ENCODE measurements at places on chromosomes 12 and 14.

DNA sequence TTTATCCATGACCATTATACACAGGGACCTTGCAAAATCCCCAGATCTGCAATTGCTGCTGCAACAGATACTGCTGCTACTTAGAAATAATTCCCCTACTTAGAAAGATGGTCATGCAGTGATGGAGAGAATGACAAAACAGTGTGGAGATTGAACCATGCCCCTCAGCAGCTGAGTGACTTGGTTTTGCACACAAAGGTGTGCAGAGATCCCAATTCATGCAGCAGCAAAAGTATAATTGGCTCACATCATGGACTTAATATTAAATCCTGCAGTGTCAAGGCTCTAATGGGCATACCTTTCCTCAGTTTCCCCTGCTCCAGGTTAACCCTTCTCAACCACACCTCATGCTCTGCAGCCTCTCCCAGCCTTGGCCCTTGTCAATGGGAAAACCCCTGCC is 3.0 kb upstream of the KRT78 start:
- no peak for DNase-seq

- no peak for DNase-seq
These were observed 349.0 kb downstream of the GLT1D1 start for GRCh38 chr12:129202109-129202814.

GRCh38 chr12:104427547-104427938 is 29.2 kb upstream of the CHST11 start:
- no peak for DNase-seq

DNA sequence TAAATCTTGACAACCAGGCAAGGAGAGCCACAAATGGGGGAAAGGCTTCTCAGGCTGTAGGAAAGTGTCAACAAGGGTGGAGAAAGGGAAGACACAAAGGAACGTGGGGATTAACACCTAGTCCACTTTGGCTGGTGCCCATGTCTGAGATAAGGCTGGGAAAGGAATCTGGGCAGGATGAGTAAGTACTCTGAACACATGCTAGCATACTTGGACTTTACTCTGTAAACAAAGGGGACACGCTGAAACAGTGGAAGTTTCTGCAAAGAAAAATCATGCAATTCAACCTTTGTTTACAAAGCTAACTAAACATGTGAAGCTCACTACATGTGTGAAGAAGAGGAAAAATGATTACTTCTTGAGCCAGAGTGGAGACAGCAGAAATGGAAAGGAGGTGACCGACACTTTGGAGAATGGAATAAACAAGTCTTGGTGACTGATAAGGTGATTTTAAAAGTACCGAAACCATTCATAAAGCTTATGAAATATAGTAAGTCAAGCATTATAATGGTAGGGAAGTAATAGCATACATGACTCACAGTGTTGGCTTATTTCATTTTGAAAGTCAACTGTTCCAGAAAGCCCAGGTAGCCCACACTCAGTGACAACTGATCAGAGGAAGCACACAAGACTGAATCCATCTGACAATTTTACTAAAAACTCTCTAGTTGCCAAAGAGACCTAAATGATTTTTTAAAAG is 13.2 kb downstream of the CPNE8 start:
- DNase-seq = no peak

DNA sequence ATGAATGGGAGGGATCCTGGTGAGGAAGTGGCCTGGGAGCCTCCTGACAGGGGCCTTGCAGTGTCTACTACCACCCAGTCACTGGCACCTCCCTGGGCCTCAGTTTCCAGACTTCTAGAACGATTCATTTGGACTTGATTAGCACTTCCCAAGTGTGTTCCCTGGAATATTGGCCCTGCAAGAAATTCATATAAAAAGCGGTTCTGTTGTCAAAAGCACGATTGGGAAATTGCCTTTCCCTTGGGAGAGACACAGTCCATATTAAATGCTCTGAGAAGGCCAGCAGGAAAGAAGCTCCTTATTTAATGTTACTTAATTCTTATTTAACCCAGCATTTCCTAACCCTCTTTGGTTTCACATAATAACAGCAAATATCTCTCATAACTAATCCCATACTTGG is 61.9 kb downstream of the DRAM1 start:
- no peak for DNase-seq

DNA sequence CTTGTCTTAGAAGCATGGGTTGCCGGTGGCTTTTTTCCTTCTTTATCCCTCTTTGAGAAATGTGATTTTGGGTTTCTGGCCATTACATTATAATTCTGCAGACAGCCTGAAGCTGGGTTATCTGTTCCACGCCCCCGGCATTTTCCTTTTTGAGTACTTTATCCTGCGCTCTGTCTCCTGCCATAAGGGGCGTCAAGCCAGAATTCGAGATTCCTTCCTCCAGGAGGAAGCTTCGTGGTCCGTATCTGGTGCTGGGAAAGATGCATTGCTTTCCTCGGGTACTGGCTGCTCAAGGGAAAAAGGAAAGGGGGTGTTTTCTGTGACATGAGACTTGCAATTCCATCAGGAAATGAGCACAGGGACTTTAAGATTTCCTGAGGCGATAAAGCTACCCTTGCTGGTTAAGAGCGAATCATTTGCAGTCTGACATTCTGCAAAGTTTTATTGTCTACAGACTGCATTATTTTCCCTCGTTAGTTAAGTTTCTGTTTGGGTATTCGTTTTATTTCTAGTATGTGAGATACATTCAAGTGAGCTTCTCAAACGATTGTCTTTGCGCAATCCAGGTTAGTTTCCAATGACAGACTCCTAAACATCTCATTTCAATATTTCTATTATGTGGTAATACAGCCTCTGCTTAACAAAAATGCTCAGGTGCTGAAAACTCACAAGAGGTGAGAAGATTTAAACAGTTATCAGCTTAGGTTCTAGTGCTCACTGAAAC is 694 bp downstream of the AKAP5 start:
- DNase-seq = no peak

- no peak for DNase-seq
These were observed 158.4 kb downstream of the KLHL28 start for GRCh38 chr14:44803239-44803905.

DNA sequence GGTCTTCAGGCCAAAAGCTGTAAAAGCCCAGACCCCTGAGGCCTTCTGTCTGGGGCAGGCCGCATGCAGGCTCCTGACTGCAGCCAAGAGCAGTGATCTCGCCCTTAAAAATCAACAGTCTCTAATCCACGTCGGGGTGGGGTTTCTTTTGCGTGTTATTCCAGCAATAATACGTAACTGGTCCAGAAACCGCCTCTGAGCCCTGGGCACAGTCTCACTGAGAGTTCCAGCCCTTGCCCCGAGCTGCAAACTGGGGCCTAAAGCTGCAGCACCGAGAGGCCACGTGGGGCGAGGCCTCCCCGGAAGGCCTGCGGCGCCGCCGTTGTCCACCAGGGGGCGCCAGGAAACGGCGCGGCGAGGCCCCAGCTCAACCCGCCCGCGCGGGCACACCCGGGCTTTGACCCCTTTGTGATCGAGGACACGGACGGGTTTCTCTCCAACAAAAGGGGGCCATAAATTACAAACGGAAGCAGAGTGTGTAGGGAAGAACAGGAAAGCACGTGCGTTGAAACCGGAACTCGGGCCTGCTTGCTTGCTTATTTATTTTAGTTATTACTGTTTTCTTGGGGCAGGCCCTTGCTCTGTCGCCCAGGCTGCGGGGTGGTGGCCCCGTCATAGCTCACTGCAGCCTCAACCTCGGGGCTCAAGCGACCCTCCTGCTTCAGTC is 87.2 kb downstream of the NINJ2 start:
- peak; percentile 78 for DNase-seq

GRCh38 chr12:7899755-7900154 is 27.0 kb upstream of the SLC2A14 start:
- DNase-seq = no peak

GRCh38 chr12:124949066-124949465 is 34.6 kb upstream of the UBC start:
- no peak for DNase-seq

DNA sequence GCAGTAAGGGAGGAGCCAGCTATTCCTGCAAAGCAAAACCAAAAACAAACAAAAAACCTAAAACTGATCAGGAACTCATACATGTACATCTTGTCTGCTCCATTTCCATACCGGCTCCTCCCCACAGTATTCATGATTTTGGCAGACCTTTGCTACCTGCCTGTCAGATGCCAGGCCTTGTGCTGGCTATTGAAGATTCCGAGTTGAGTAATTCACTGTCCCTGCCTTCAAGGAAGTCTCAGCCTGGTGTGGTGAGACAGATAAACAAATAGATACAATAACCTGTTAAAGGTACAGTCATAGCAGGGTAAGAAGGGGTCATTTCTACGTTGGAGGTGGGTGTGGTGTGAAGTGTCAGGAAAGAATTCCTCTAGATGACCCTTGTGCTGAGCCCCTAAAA is 42.7 kb downstream of the SUSD6 start:
- no peak for DNase-seq
